Stimulated activated memory B cell treated with anti-CD40 and anti-IgM and Interleukin-4, amounts not matched to agents 10 μg/mL and 1 μg/mL and 100 μg/mL, for 72 hours (primary cell): ENCODE measurements at places on chromosomes 3 and 15.

DNA sequence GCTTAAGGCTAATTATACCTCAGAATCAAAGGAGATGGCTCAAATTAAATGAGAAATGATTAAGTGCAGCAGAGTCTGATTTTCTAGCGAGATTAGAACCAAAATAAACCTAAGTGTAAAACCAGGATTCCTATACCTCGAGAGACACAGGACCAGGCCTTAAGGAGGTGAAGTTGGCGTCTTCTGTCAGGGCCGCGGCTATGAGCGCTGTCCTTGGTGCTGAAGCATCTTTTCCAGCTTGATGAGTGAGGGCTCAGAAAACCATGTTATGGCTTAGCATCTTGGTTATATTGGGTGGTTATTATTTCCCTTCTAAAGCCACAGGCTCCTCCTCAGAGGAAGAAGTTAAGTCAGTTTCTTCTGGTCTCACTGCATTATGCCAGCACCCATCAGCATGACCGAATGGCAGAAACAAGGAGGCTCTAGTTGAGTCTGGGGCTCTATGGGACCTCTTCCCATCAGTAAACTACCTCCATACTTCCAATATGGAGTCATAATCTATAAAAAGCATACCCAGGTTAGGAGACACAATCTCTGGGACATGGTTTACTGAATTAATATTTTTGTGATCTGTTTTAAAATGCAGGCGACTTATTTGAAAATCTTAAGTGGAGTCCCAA, 120.1 kb upstream of the NMNAT3 start:
- no peak for ATAC-seq

DNA sequence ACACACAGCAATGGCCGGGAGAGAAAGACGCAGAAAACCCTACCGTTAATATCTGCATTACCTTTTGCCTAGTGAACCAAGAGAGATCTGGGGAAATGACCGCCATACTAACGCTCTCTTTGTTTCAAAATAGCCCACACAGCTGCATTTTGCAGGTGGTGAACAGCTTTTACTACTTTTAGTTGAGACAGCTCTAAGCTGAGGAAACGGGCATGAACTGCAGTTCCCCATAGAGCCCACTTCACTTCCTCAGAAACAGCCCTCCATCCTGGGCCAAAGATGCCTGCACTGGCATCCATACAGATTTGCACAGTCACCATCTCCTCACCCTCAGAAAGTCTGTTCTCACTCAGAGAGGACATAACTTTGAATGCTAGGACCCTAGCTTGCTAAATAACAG, 45.0 kb downstream of the ZNF860 start:
- peak; percentile 83 for ATAC-seq

DNA sequence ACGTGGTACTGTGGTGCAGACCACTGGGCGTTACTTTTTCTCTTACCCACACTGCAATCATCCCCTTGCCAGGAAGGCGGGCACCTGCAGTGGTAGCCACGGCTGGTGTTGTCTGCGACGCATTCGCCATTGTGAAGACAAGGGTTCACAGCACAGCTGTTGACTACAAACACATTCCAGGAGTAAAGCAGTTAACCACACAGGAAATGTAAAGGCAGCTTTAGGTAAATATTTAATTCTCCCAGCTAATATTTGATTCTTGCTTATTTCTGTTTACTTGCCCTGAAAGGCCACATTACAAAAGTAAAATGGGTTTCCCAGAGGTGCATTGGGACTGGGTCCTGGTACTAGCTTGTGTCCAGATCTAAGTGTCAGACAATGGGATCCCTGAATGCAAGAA, 45.4 kb downstream of the HEG1 start:
- ATAC-seq = no peak

DNA sequence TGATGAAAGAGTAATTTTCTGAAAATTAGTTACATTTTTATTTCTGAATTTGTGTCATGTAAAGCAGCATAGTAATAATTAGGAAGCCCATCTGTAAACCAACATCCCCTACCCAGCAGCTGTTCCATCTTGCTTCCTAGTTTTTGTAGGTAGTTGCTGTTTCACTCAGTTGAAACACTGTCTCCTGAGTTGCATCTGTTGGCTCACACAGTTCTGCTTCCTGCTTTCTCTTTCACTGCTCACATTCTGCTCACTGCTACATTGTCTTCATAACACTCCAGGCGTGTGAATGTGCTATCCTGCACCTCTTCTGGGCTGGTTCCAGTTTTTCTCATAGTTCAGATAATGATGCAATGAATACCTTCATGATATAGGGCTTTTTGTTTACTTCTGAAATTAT, 123.4 kb downstream of the EPHB1 start:
- peak; percentile 65 for ATAC-seq

DNA sequence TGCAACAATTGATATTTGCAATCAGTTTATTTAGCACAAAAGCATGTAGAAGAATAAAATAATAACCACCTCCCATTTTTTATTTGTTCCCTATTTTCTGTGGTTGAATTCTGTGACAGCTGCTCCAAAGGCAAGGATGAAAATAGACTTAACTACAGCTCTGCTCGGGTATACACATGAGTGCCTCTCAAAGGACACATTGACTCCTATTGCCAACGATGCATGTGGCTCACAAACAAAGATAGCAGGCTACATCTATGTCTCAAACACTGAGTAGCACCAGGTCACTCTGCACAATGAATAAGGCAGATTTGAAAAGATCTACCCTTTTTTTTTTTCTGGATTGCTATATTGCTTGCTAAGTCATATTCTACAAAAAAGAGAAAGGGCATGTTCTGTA, 612.9 kb downstream of the ROBO1 start:
- ATAC-seq = no peak

- ATAC-seq = no peak
Observed at GRCh38 chr3:135898774-135899173, 66.8 kb upstream of the PPP2R3A start.
